ENCODE measurements at places on chromosomes 7 and 10.

DNA sequence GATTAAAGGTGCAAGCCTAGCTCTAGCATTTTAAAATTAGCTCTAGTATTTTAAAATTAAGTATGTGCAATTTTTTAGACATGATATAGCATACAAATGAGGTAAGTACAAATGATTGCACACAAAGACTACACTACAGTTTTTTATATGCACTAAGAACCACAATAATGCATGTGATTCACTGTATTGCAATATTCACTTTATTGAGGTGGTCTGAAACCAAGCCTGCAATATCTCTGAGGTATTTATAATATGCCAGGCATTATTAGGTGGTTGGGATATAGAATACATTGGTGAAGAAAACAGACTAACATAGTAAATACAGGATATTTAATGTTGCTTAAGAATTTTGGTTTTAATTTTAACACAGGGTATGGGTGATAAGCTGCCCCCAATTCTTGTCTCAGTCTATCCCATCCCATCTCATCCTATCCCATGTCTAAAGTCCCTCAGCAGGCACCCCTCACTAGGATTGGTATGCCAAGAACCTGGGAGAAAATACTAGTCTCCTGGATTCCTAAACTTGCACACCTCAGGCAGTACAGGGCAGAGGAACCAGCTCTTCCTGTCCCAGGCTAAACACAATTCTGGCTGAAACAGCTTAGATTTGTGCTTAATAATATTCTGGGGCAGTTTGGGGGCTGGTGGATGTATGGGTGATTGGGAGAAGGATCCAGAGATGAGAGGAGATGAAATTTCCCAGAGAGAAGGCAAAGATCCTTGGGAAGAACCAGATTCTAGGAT lies 90.4 kb downstream of the HIPK2 start:
- no peak for DNase-seq

- DNase-seq, result no peak
Observed at GRCh38 chr10:70651661-70652060, 20.6 kb upstream of the ADAMTS14 start.

- no peak for DNase-seq
Observed at GRCh38 chr10:1491901-1492300, 245.4 kb downstream of the ADARB2 start.

GRCh38 chr10:119608316-119609155 lies 11.8 kb upstream of the TIAL1 start:
- DNase-seq, result peak; percentile 12

- DNase-seq, result no peak
Observed at GRCh38 chr7:115368998-115369397, 447.1 kb downstream of the MDFIC start.

GRCh38 chr10:129108378-129108777 lies 358.7 kb upstream of the MGMT start:
- no peak for DNase-seq

GRCh38 chr10:98517672-98518071 lies 70.9 kb upstream of the HPS1 start:
- DNase-seq, result no peak

GRCh38 chr10:5609952-5610616 lies 56.3 kb downstream of the ASB13 start:
- no peak for DNase-seq

GRCh38 chr7:139976838-139977656 lies 85.7 kb downstream of the PARP12 start:
- DNase-seq, result no peak

GRCh38 chr7:83414947-83415346 lies 234.0 kb downstream of the SEMA3E start:
- no peak for DNase-seq

DNA sequence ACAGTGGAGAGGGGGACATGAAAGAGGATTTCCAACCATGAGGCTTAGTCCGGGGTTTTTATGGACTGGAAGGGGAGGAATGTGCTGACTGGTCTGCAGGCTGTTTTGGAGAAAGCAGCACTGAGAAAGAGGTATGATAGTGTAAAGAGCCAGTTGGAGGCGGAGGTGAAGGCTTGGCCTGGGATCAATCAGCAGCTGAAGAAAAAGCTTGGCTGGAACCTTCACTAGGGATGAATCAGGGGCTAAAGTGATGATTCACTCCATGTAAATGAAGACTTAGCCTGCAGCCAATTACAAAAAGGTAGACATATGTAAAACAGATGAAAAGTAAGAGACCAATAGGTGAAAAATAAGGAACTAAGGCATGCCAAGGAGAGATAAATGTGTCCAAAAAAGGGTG lies 1382.6 kb downstream of the GATA3 start:
- no peak for DNase-seq

DNA sequence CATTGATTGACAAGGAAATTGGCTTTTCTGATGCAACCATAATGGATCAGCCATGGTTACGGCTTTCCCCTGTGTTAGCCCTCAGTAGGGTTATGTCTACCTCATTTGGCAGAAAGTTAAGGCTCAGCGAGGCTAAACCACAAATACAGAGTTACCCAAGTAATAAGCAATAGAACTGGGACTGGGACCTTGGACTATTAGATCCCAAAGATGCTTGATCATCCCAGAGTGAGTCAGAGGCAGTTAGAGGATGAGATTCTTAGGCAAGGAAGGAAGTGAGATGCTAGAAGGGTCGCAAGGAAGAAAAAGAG lies 401.4 kb downstream of the TNS3 start:
- no peak for DNase-seq

DNA sequence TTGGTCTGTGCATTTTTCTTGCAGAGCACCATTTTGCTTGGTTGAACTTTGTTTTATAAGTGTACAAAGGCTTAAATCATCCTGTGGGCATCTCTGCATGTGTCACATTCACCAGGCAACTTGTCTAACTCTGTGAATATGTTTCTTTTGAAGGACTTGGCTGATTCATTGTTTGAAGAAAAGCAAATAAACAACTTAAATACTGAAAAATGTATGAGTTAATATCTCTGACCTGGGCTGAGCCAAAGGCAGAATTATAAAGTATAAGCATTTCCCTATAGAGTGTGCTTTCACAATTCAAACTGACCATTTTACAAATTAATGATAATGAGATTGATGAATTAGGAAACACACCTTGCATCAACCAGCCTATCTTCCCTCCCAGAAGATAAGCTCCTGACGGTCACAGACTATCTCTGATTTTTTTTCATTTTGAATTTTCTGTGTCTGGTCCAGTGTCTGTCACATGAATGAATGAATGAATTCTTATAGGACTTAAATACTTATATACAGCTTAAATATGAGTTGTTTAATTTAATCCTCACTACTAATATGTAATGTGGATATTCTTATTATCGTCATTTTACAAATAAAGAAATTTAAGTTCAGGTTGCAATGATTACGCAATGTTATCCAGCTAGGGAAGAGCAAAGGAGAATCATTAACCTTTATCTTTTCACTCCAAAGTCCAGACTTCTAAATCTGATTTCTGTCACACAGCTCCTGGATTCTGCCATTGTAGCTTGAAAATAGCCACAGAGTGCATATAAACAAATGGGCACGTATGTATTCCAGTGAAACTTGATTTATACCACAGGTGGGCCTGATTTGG lies 182.0 kb upstream of the PHYHIPL start:
- DNase-seq, result no peak

All from effector CD4-positive, alpha-beta T cell (primary cell).